Stimulated activated CD4-positive, alpha-beta T cell treated with anti-CD3 and anti-CD28 coated beads, Interleukin-4, amount 100 ng/mL, for 4 hours (primary cell): ENCODE measurements at places on chromosomes 4 and X.
A peak's percentile ranks its signal among the peaks of the same experiment; 100 is the strongest.

GRCh38 chrX:137574102-137574783 lies 8.3 kb downstream of the ZIC3 start:
- DNase-seq: no peak

- DNase-seq: peak; percentile 11
Measured at GRCh38 chrX:427812-428725, 41.4 kb upstream of the PPP2R3B start.

DNA sequence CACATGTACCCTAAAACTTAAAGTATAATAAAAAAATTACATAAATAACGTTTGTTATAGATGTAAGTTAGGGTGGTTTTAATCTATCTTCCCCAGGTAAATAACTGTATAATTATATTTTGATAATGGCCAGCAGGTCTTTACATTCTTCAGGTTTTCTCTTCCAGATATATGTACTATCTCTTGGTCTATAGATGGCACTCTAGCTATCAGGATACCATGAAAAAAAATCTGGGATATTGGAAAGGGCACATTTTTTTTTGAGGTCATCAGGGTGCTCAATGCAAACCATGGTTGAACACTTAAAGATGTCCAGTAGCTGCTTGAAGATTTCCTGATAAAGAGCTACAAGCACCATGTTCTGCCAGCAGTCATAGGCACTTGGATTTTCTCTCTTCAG lies 15.6 kb upstream of the ADH4 start:
- DNase-seq: no peak

DNA sequence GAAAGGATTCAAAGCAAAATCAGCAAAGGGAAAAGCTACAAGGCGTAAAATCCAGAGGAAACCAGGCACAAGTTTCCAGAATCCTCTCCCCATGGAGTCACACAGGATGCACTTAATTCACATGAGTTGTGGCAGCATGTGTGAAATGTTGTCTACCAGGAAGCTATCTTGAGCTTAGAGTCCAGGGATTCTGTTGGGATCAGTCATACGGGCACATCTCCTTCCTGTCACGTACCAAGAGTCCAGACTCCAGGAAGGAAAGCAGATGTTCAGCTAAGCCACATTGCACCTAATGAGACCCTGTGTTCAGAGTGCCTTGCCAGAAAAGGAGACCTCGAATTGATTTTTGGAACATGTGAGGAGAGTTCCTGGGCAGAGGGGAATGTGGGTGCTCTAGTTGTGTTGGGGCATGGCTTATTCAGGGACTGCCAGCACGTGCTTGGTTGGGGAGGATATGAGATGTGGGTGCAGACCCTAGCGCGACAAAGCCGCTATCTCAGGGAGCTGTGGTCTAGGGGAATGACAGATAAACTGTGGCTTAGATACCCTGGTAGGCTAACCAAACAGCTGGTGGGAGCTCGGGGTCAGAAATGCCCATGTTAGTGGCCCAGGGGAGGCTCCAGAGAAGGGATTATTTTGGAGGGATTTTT lies 70.0 kb downstream of the EVC start:
- DNase-seq: no peak

DNA sequence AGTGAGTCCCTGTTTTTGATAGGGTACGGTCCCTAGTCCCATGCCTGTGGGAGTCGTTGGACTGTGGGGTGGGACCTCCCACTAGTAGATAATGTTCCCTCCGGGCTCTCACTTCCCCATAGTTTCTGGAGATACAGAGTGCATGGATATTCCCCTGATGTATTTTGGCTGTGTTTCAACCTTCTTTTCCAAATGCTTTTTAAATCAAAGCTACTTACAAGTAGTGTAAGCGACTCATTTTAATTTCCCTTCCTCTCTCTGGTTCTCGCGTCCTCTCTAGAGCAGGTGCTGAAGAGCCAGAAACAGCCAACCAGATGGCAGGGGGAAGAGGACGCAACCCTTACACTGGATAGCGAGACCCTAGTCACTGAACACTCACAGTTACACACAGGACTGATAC lies 79.2 kb downstream of the ZNF827 start:
- no peak for DNase-seq

DNA sequence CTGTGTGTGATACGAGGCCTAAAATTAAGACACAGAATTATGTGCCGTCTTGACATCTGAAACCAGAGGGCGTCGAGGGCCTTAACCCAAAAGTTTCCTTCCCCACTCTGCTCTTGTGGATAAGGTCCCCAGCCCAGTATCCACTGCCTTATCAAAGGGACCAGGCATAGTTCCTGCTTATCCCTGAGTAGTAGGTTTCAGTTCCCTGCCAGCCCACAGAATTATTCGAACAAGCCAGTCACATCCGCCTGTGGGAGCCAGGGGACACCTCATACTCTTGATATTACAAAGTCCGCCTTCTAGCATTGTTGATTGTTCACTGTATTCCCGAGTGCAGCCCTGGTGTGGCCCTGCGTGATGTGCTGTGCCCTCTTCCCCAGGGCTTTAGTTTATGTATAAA lies 5.4 kb upstream of the MMRN1 start:
- DNase-seq: no peak

DNA sequence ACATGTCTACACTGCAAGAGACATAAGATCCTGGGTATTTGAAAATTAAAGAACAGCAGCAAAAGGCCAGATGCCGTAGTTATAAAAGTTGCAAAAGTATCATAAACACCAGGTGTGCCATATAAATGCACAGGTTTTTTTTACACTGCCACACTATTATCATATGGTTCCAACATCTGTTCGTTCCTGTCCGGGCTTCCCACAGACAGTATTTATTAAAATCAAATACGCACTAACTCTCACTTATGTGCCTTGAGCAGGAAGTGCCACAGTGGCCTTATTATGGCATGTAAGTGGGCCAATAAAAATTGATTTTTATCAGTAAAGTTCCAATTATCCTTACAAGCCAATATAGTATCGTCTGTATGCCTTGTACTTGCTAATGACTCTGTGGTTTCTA lies 873.2 kb downstream of the RPA4 start:
- no peak for DNase-seq

- no peak for DNase-seq
Measured at GRCh38 chr4:101886826-101887225, 96.3 kb downstream of the BANK1 start.

DNA sequence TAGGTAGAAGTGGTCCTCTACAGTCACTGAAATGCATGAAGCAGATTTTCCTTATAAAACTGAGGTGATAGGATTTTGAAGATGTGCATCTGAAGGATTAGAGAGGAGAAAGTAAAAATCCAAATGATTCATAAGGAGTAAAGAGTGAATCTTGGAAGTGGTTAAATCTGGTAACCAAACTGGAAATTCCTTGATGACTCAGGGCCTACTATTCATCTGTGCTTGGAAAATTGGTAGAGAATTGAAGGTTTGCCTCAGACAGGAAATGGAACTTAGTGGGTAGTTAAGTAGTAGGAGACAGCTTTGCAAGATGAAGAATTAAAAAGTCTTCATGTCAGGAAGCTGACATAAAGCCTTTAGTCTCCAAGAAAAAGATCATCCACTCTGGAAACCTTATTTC lies 368.9 kb upstream of the CTSO start:
- DNase-seq: no peak
